ENCODE measurements at places on chromosomes 2 and 18. TPM values are rescaled to one million over a fixed set of nuclear protein-coding genes. Genes with fewer than 3 reads are reported as not detected.

The RIT2 gene
- not detected for polyA plus RNA-seq

The ALKAL2 gene
- polyA plus RNA-seq = 66.9 TPM

The C2orf78 gene
- polyA plus RNA-seq = not detected

The GTF2A1L gene
- not detected for polyA plus RNA-seq

The ZSWIM2 gene
- not detected for polyA plus RNA-seq

The MLPH gene
- 45.2 TPM for polyA plus RNA-seq

The EIF2AK3 gene
- polyA plus RNA-seq = 6.2 TPM

The IL1R2 gene
- polyA plus RNA-seq = 0.70 TPM

The KRCC1 gene
- polyA plus RNA-seq = 15.8 TPM

The CXCR1 gene
- 0.09 TPM for polyA plus RNA-seq

The POTEJ gene
- 0.07 TPM for polyA plus RNA-seq

The SPHKAP gene
- polyA plus RNA-seq = not detected

The GALNT13 gene
- polyA plus RNA-seq = 1.8 TPM

The SCN3A gene
- polyA plus RNA-seq = 0.82 TPM

The B3GNT7 gene
- polyA plus RNA-seq = 5.6 TPM

The PRKRA gene
- polyA plus RNA-seq = 34.3 TPM

The SERPINB5 gene
- not detected for polyA plus RNA-seq

The TDRD15 gene
- not detected for polyA plus RNA-seq

The CHRND gene
- 0.07 TPM for polyA plus RNA-seq

The ALPG gene
- polyA plus RNA-seq = not detected

The CFC1 gene
- 385 TPM for polyA plus RNA-seq

The UGT1A4 gene
- polyA plus RNA-seq = not detected

The FAM124B gene
- polyA plus RNA-seq = 0.15 TPM

The CENPA gene
- polyA plus RNA-seq = 0.14 TPM

The ERBB4 gene
- polyA plus RNA-seq = 0.30 TPM

The ADGRF3 gene
- polyA plus RNA-seq = 0.87 TPM

The UGT1A3 gene
- not detected for polyA plus RNA-seq

The FBLN7 gene
- polyA plus RNA-seq = 1.0 TPM

The MERTK gene
- 3.5 TPM for polyA plus RNA-seq

The SERPINB11 gene
- not detected for polyA plus RNA-seq

The CYS1 gene
- polyA plus RNA-seq = 18.9 TPM

The CTNNA2 gene
- 0.57 TPM for polyA plus RNA-seq

The FMNL2 gene
- polyA plus RNA-seq = 13.3 TPM

The HOXD13 gene
- not detected for polyA plus RNA-seq

The RAD51AP2 gene
- polyA plus RNA-seq = 0.08 TPM
